Pancreas (tissue), 10 donors: ENCODE measurements at places on chromosomes 6 and 20. TPM values are rescaled to one million over a fixed set of nuclear protein-coding genes. Genes with fewer than 3 reads are reported as not detected.

DNA sequence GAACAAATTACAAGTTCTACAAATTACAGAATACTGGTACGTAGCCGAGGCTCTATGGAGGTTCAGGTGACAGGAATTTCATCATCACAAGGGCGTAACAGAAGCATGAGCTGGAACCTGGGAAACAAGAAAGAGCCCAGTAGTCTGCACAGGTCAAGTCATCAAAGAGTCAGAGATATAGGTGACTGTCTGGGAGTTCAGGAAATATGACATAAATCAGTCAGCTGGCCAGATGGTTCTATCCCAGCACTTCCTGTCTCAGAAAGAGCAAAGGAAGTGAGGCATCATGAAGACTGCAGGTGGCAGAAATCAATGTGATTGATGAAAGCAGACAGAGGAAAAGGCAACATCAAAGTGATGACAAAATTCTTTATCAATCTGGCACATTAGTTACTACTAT is 23.3 kb downstream of the MYCT1 start:
- no peak for DNase-seq

DNA sequence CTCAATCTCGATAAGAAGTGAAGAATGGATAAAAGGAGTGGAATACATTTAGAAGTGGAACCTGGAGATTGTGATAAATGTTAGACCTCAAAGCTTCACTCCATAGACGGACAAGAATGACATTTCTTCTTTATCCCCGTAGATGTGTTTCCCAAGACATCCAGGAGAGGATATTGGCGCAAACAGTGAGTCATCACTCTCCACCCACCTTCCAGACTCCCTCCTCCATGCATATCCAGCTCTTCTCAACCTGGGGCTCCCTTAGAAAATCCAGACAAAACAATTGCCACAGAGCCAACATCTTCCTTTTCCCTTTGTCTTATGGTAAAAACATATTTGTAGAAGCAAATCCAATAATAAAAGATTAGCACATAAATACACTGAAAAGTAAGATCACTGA is 586.1 kb downstream of the PTPRT start:
- no peak for DNase-seq

- no peak for DNase-seq
Observed at GRCh38 chr6:88916615-88917208, 46.7 kb downstream of the RNGTT start.

GRCh38 chr20:711576-711975 is 36.0 kb upstream of the SCRT2 start:
- no peak for DNase-seq

DNA sequence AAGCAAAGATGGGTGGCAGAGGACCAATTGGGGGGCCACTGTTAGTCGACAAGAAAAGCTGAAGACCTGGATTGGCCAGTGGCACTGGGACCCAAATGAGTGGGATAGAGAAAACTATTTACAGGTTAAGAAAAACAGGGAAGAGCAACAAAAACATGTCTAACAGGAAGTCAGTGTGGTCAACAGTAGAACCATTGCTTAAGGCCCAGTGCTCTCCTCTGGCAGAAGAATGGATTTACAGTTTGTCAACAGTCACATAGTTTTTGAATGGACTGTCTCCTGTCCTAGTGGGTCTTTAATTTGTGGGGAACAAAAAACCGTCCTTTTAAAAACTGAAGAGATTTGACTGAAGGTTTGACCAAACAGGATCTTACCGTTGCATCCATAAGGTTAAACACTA is 12.1 kb upstream of the WTAP start:
- no peak for DNase-seq

- no peak for DNase-seq
Observed at GRCh38 chr20:45636513-45636912, 5.4 kb upstream of the WFDC9 start.

DNA sequence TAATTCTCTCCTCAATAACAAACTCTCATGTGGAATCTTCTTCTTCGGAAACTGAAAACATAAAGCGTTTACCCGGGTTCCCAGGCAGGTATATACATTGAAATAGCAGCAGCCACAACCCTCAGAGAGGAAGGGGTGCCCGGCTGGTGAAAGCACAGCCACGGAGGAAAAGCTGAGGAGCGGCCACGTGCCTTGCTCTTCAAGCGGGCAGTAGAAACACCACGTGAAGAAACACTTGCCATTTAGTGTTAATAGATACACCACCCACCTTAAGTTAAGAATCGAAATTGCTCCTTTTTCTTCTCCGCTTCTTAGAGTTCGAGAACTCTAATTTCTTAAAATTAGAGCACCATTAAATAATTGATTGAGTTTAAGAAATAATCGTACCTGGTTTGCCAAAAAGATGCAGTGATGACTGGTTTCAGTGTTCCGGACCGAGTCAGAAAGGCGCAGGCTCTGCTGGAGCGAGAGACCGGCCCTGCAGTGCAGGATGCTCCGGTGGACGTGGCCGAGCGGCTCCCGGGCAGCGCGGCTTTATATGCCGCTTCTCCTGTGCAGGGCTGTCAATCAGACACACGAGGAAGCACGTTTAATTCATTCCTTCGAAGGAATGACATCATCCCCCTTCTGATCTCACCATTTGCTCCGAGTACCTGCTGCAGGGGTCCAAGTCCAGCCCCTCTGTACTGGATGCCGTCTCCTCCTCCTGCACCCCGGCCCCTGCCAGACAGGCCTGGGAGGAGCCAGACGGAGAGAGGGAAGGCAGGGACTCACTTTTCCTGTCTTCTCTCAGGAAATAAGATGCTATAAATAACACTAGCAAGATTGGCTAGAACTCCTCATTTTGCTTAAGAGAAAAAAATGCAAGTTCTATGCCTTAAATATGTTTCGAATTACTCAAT is at the start of gene THBS2:
TSS of gene THBS2 (minus strand) at position 510 of the 902 bp plus-strand sequence. CDS start 3,062 bp downstream, outside the sequence.
- no peak for DNase-seq

DNA sequence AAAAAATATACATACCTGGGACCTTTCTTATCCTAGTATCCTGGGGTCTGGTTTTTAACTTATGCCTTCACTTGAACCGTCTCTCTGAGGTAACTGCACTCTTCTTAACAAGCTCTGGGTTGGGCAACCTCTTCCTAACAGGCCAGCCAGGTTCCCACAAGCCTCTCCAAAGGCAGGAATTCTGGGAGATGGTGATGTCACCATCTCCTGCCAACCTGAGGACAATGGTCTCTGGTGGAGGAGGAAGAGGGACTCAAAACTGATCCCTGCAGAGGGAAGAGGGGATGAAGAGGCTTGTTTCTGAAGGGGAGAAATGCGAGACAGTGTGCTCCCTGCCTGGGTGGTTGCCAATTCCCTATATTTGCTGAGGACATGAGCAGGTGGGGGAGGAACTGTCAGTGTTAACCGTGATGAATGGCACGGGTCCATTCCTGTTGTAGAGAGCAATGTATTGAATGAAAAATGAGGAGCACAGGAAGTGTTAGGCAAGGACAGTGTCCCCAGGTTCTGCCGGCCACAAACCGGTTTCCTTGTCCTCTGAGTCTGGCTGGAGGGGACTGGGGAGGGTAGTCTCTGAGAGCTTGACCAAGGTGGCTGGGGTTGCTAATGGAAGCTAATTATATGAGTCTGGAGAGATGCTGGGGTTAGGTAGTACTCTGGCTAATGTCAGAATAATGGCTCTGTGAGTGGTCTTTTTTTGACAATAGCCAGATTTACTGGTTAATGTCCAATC is 95.5 kb downstream of the KCNB1 start:
- no peak for DNase-seq

DNA sequence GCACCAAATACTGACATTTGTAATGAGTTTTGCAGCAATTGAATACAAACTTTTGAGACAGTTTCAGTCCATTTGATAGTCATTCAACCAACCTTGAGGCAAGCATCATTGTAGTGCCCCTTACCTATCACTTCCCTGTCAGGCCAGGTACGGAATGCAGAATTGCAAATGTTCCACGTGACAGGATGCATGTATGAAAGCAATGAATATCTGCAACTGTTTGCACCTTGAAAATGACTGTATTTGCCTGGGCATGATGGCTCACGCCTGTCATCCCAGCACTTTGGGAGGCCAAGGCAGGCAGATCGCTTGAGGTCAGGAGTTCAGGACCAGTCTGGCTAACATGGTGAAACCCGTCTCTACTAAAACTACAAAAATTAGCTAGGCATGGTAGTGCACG is 146.0 kb upstream of the SCGN start:
- DNase-seq = no peak

DNA sequence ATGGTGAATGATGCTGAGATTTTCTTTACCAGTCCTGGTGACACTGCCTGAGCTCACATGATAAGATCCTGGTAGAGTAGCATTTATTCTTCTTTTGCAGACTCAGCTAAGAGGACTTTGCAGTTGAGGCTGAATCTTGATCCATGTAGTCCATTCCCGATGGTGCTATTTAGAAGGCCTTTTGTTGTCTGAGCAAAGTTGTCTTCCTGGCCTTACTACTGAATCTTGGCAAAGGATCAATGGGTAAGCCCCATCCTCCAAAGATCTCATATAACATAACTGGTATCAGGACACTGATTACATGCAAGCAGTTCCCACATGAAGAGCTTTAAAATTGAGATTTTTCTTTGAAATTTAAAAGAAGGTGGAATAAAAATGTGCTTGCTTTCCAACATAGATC is 291.6 kb downstream of the SOX4 start:
- DNase-seq = no peak

- DNase-seq = no peak
Observed at GRCh38 chr6:14889188-14889587, 356.7 kb upstream of the JARID2 start.

DNA sequence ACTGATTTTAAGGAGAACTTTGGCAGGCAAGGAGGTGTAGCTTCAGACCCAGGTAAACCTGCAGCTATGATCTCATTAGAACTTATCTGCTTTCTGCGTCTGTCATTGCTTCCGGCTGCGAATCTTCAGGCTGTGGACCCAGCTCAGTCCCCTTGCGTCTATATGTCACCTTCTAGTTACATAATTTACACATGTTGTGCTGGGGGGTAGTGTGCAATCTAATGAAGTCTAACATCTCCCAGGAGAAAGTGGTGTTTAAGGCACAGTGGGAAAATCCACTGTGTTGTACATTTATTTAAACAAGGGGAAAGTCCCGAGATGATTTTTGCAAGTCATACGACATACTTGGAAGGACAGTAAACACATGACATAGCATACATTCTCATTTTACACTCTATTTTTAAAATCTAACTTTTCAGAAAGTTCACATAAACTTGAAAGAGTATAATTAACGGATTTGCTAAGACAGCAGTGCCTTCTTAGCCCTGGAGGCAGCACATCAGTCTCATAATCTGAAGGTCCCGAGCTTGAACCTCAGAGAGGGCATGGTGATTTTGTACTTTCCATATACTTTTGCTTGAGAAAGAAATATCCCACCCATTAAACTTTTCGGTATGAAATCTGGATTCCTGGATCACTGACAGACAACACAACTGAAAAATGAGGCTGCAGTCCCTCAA is 35.2 kb downstream of the GPX6 start:
- DNase-seq = no peak

- no peak for DNase-seq
Observed at GRCh38 chr6:138250053-138250452, 31.8 kb upstream of the PBOV1 start.

- DNase-seq = no peak
Observed at GRCh38 chr20:3812975-3813847, 7.1 kb upstream of the AP5S1 start.

Gene AGPAT4
- 3.1 TPM for total RNA-seq

Gene CLDN20
- total RNA-seq = not detected

Gene HLA-C
- 135 TPM for total RNA-seq

Gene CCN6
- not detected for total RNA-seq

Gene PDYN
- not detected for total RNA-seq
